Dermis blood vessel endothelial cell (primary cell): ENCODE measurements at places on chromosomes 4 and X. TPM values are rescaled to one million over a fixed set of nuclear protein-coding genes. Genes with fewer than 3 reads are reported as not detected.

Gene FDCSP
- total RNA-seq, result not detected in 2 replicates

Gene ADGRG2
- not detected in 2 replicates for total RNA-seq

GRCh38 chr4:119229908-119230687 lies 17.6 kb downstream of the USP53 start:
- DNase-seq, result no peak

DNA sequence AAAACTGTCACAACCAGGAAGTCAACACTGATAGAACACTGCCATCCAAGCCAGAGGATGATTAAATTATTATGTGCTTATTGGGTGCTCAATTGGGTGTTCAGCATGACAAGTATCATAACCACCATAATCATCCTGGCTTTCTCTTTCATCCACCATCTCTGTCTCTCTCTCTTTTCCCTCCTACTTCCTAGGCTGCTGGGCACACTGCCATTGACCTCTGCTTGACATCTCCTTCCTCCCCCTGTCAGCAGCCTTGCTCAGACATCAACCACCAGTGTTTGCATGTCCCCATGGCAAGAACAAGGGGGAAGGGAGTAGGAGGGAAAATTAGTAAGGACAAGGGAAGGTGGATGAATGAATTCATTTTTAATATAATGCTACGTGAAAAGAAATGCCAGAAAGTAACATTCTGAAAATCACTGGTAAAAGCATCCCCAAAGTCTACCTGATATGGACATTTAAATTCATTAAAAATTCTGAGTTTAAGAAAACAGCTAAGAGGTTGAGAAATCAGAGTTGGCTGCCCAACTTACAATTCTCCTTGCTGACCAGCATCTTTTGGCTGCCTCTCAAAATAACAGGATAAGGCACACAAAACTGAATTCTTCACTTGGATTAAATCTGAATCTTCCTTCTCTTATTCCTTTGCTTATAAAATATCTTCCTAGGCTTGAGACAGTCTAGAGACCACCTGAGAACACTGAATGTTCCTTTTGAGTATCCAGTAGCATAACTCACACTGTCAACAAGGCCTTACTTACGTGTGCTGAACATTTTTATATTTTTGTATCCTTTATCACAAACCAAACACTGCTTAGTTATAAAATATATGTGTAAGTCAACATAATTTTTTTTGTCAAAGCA lies 48.5 kb downstream of the SNCA start:
- DNase-seq, result peak; percentile 64

- no peak for DNase-seq
Measured at GRCh38 chr4:176924238-176924637, 131.5 kb upstream of the VEGFC start.

GRCh38 chr4:141036786-141037185 lies 96.5 kb downstream of the RNF150 start:
- no peak for DNase-seq

- DNase-seq, result no peak
Measured at GRCh38 chr4:25729564-25729963, 73.9 kb downstream of the SLC34A2 start.

GRCh38 chr4:30268370-30268769 lies 451.8 kb upstream of the PCDH7 start:
- no peak for DNase-seq

DNA sequence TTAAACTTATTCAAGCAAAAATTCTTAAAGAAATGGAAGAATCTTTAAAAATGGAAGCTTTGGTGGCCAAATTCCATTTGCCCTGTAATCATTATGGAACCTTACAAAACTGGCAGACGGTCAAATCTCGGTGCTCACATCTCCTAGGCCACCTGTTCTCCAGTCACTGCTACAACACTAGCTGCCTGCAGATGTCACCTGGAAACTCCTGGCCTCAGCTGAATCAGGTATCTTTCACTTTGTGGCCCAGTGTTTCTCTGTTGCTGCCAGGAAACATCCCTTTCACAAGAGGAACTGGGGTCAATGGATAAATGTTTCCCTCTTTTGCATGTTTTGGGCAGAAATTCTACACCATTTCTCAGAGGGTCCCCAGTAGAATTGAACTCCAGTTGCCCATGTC lies 4.2 kb upstream of the CXCL3 start:
- no peak for DNase-seq

- DNase-seq, result peak; percentile 5
Measured at GRCh38 chrX:151899622-151900021, 13.1 kb upstream of the MAGEA4 start.

GRCh38 chrX:129653971-129654651 lies 645 bp downstream of the APLN start:
- no peak for DNase-seq

- no peak for DNase-seq
Measured at GRCh38 chr4:45036677-45037076, 310.3 kb upstream of the GNPDA2 start.

DNA sequence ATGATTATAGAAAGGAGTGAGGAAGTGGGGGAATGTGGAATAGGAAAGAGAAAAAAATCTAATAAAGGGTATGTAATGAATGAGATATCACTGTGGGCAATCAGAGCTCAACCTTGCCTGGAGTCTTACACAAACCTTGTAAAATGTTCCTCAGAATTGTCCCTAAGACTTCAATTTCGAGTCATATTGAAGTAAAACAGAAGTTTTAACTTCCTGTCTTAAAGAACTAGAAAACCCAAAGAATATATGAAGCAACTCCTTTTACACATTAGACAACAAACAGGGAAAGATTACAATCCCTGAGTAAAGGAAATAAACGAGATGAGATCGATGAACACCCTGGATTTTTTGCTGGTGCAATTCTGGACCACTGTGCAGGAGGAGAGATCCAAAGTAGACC lies 18.0 kb downstream of the CXCL2 start:
- no peak for DNase-seq

GRCh38 chrX:138742217-138742616 lies 30.7 kb upstream of the FGF13 start:
- DNase-seq, result no peak

DNA sequence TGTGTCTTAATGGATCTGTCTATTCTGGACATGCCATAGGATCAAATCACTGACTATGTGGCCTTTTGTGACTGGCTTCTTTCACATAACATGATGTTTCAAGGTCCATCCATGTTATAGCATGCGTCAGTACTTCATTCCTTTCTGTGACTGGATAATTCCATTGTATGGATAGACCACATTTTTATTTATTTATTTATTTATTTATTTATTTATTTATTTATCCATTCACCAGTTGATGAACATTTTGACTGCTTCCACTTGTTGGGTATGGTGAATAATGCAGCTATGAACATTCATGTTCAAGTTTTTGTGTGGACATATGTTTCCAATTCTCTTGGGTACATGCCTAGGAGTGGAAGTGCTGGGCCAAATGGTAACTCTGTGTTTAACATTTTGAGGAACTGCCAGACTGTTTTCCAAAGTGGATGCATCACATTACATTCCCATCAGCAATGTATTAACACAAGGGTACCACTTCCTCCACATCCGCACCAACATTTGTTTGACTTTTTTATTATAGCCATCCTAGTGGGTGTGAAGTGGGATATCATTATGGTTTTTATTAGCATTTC lies 14.0 kb downstream of the RTL5 start:
- no peak for DNase-seq

DNA sequence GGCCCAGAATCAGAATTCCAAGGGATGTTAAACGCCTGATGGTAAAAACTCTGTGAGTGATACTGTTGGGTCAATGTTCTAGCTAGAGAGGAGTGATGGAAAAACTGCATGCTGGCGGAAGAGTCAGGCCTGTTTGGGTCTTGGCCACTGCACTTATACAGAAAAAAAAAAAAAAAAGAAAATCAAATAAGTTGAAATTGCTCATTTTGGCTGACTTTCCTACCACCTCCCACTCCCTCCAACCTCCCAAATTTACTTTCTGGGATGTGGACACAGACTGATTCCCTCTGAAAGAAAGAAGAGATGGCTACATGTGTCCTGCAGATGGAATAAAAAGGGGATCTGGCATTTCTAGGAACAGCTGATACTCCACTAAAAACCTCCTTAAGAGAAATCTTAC lies 234.1 kb upstream of the GIMD1 start:
- no peak for DNase-seq

DNA sequence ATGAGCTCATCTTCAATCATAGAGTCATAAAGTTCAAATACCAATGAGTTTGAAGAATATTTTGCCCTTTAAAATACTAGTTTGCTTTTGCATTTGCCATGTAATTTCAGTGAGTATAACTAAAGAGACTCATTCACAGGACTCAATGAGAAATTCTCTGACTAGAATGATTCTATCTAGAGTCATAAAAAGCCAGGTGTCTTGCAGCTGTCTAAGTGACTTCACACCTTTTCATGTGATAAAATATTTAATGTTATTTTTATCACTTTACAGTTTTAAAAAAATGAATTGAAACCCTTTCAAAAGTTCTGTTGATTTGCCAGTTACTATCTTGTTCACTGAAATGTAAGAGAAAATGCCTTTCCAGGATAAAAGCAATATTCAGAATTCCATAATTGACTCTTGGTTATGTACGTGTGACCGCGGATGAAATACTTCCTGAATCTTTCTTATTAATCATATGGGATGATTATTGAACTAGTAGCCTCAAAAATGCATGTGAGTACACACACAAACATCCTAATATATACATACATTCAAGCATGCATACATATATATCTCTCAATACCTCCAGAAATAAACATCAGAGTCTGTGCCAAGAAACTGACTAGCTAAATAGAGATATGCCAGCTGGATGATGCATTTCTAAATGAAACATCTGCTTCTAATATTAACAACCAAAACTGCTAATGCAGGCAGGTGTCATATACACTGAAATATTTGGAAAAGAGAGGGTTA lies 87.0 kb downstream of the GABRB1 start:
- no peak for DNase-seq

- DNase-seq, result peak; percentile 27
Measured at GRCh38 chrX:44017676-44018075, 44.5 kb upstream of the NDP start.
